NCI-H2171 (cell line): ENCODE measurements at places on chromosomes 5 and 9.

DNA sequence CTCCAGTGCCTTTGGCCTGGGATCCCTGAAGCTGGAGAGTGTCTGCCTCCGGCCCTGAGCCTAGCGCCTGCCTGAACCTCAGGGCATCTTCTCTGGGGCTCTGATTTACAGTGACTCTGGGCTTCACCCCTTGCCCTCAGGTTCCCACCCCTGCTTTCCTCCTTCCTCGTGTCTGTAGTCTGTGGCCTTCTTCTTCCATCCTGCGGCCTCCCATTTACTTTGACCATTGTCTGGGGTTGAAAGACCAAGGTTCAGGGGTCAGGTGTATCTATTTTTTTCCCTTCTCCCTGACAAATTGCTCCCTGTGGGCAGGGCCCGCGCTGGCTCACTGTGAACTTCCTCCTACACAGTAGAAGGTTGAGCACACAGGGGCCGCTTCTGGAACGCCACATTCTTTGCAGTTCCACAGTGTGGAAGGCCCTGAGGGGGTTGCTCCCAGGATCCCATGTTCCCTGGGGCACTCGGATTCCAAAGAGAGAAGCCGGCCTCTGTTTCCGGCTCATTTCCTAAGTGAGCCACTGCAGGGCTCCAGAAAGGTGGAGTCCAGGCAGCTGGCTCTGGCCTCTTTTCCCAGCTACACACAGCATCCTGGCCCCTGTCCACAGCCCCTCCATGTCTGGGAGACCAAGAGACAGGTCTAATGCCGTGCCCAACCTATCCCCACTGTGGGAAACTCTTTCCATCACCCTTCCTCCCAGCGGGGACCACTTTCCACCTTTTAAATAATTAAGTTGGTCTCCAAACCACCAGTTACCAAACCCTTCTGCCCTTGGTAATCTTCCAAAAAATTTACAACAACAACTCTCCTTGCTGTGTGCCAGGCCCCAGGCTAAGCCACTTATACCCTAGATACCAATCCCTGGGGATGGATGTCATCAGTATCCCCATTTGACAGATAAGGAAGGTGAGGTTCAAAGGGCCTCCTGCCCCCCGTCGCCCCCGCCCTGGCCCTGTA is 140.3 kb upstream of the IER5L start:
- DNase-seq, result no peak

- no peak for DNase-seq
These were observed 100.8 kb downstream of the DMXL1 start for GRCh38 chr5:119171686-119172085.

DNA sequence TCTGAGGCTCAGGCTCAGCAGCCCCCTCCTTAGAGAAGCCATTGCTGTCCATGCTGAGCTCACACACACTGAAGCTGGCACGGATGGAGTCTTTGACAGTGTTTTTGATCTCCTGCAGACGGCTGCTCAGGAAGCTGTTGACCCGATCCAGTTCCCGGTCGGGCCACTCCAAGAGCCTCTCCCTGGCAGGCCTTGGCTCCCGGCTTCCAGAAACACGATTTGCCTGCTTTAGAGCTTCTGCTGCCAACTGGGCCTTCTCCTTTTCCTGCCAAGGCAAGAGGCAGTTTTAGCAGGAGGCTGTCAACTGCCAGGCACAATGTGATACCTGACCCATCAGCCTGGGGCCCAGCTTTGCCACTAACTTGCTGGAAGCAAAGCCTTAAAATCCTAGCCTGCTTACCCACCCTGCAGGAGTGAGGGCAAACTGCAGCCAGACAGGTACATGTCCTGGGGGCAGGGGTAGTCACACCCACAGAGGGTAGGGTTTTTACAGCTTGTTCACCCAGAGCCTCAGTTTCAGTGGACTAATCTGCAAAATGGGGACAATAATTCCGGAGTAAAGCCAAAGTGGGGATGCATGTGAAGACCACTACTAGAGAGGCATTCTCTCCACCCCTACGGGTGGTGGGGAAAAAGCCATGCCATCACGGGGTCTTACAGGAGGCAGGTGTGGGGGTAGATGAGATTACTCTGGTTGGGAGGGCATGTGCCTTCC is 8.3 kb upstream of the DDX41 start:
- DNase-seq, result no peak

- no peak for DNase-seq
These were observed 14.5 kb downstream of the BRD9 start for GRCh38 chr5:878125-878524.

DNA sequence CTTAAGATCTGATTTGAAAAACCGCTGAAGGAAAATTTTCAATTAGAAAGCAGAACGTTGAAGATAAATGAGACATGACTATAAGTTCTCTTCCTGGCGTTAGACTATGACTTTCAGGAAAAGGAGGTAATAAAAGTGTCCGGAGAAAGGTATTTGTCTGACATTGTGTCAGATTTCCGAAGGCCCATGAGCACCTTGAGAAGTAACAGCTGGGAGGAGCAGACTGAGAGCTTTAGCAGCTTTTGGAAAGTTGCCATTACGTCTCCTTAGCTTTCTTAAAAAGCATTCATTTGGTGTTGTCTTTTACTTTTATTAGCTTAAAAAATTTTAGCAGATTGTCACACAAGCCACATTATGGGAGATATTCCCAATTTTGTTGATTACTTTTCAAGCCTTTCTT is 363.5 kb downstream of the NDUFS4 start:
- DNase-seq, result peak; percentile 83

- no peak for DNase-seq
These were observed 417.9 kb downstream of the NR2F1-AS1 start for GRCh38 chr5:93163010-93163663.

GRCh38 chr5:71529682-71530081 is 57.5 kb upstream of the MCCC2 start:
- DNase-seq, result no peak

- DNase-seq, result no peak
These were observed 25.6 kb upstream of the TDRD7 start for GRCh38 chr9:97386265-97386633.

DNA sequence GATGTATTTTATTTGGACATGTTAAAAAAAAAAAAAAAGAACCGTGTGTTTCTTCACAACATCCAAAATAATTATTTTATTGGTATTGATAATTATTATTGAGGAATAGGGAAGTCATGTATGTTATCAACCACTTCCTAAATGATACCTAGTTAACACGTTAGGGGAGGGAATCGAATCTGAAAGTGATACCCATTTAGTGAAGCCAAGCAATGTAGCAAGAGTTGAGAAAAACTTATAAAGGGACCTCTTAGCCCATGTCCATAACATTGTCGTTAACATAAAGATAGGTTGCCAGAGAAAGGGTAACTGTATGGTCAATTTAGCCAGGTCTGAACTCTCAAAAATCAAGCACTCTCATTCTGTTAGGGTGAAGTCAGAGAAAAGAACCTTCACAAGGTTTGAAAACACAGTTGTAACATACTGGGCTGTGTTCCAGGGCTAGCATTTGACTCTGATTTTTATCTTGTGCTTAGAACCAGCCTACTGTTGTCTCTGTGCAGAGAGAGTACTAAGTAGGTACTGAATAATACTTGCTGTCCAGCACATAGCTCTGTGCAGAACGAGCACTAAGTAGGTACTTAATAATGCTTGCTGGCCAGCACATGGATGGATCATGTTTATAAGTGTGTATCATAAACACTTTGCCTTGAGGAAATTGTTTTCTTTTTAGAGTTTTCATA is 60.4 kb downstream of the GHR start:
- no peak for DNase-seq

DNA sequence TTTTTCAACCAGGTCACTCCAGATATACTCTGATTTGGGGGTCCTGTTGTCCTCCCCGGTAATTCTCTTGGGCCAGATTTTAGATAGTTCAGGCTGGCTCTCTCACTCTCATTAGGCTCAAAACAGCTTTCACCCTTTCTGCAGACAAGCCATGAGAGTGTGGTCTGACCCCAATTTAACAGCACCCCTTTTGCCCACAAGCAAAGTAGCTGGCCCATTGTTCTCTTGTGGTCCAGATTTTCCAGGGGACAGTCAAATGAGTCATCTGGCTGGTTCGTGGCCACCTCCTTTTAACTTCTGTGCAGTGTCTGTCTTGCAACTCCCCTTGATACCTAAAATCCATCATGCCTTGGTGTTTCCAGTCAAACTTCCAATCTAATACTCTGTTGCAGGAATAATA is 16.5 kb downstream of the BHMT2 start:
- no peak for DNase-seq

DNA sequence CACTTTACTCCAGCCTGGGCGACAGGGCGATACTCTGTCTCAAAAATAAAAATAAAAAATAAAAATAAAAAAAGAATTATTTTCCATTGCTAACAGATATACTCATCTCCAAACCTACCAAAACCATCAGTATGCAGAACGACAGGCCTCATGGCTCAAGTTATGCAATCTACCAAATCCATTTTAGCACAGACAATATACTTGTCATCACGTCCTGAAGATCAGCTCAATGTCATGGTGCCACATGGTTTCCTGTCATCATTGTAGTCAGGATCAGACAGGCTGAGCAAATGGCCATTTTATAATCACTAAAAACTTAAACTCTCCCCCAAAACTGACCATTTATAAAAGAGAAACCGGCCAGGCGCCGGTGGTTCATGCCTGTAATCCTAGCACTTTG is 69.1 kb downstream of the HABP4 start:
- no peak for DNase-seq

DNA sequence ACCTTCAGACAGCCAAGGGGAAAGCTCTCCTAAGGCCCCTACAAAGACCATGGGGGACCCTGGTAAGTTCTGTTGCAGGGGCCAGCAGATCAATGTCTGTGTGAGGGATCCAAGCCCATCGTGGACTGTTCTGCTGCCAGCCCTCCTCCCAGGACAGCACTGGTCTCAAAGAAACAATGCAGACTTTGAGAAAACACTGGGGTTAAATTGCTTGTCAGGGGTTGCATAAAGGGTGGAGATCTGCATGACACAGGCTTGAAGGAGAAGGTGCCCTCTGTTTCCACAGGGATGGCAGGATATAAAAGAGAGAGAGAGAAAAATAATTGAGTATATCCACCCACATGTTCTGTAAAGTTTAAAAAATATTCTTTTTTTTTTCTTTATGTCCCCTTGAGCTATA is 157.6 kb upstream of the TBC1D2 start:
- DNase-seq, result no peak

- DNase-seq, result no peak
These were observed 420.6 kb upstream of the SLC30A5 start for GRCh38 chr5:68673106-68673822.

DNA sequence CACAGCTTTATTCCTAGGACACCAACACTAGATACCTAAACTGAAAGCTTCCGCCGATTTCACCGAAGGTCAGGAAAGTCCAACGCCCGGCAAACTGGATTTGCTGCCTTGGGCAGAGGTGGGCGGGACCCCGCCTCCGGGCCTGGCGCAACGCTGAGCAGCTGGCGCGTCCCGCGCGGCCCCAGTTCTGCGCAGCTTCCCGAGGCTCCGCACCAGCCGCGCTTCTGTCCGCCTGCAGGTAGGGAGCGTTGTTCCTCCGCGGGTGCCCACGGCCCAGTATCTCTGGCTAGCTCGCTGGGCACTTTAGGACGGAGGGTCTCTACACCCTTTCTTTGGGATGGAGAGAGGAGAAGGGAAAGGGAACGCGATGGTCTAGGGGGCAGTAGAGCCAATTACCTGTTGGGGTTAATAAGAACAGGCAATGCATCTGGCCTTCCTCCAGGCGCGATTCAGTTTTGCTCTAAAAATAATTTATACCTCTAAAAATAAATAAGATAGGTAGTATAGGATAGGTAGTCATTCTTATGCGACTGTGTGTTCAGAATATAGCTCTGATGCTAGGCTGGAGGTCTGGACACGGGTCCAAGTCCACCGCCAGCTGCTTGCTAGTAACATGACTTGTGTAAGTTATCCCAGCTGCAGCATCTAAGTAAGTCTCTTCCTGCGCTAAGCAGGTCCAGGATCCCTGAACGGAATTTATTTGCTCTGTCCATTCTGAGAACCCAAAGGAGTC is at the start of gene CD274:
Gene CD274, plus strand, starts transcription at position 184 of the 733 bp plus-strand sequence. CDS start 5,572 bp downstream, outside the sequence.
- peak; percentile 62 for DNase-seq

GRCh38 chr9:129781981-129782380 is 21.0 kb upstream of the TOR1B start:
- DNase-seq, result no peak

DNA sequence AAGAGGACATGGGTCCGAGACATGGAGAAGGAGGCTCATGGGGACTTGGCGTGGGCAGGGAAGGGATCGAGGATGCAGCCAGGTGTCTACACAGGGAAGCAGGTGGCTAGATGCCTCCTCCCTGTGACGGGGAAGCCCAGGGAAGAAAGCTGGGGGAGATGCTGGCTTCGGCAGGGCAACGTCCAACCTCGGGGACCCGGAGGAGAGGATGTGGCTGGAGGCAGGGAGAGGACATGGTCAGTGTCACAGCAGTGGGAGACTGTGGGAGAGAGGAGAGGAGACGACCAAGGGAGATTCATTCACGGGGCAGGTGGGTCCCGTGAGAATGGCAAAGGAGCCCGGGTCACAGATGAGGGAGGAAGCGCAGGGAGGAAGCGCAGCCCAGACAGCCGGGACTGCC is 73.2 kb upstream of the PHYKPL start:
- no peak for DNase-seq

DNA sequence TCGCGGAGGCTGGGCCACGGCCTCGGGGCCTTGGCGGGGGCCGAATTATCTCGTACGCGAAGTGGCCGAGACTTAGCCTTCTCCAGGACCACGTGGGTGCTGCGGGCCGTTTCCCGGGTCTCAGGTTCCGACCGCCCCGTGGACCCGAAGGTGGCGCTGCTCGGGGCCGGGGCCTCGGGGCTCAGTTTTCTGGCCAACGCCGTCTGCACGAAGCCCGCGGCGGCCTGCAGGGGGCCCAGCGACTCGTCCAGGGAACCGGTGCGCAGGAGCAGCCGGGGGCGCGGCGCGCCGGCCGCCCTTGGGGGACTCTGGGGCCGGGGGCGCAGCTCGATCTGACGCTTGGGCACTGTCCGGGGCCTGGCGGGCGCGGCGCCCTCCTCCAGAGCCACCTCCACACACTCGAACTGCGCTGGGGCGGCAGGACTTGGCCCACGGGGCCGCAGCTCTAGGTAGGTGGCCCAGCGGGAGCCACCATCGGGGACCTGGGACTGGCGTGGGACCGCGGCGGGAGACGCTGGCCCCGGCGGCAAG is 716 bp downstream of the PROB1 start:
- peak; percentile 21 for DNase-seq

GRCh38 chr5:1436681-1437080 is 8.6 kb downstream of the SLC6A3 start:
- DNase-seq, result no peak

DNA sequence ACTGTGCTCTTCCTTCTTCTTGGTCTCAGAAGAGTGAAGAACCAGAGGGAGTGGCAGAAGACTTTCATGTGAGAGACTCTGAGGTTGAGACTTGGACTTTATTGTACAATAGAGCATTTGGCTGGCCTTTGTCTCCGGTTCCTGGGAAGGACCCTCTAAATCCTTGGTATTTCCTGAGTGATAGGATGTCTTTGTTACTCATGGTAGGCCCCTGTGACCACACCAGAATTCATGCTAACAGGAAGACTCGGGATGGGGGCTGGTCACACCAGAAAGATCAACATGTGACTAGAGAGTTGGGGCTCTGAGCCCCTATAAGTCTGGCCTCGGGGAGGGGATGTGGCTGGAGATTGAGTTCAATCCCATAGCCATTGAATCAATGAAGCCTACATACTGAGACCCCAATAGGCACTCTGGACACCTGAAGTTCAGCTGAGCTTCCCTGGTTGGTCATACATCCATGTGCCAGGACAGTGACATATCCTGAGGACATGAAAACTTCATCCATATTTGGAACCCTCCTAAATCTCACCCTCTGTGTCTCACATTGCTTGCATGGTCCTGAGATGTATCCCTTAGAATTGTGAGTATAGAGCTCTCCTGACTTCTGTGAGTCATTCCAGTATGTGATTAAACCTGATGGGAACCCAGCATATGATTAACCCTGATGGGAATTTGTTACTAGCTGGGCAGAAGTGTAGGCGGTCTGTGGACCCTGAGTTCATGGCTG is 201.7 kb downstream of the GADD45G start:
- DNase-seq, result no peak
